ENCODE measurements at places on chromosomes 12 and 14. TPM values are rescaled to one million over a fixed set of nuclear protein-coding genes. Genes with fewer than 3 reads are reported as not detected.
A peak's percentile ranks its signal among the peaks of the same experiment; 100 is the strongest.

DNA sequence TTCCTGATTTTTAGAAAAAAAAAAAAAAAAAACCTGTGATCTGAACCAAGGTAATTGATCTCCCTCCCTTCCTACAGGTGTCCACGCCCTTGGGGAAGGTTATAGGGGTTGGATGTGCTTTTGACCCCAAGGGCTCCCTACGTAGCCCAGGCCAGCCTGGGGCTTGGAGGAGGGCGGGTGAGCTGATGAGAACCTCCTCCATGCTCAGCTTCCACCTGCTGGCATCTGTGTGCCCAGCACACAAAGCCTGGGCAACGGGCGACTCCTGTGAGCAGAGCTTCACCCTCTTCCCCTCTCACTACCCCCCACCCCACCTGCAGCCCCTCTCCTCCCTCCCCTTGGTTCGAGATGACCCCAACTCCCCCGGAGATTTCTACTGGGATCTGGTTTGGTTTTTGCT is 25.3 kb upstream of the INF2 start:
- peaks cover 6% of the 10 kb centered on the region for H3K4me1 ChIP-seq
- peaks cover 7% of the 10 kb centered on the region for H3K27me3 ChIP-seq
- H3K4me3 ChIP-seq, result no peak overlapping the region
- no peak for DNase-seq
- no peak overlapping the region for H3K27ac ChIP-seq
- H3K36me3 ChIP-seq, result peaks cover 10% of the 10 kb centered on the region

DNA sequence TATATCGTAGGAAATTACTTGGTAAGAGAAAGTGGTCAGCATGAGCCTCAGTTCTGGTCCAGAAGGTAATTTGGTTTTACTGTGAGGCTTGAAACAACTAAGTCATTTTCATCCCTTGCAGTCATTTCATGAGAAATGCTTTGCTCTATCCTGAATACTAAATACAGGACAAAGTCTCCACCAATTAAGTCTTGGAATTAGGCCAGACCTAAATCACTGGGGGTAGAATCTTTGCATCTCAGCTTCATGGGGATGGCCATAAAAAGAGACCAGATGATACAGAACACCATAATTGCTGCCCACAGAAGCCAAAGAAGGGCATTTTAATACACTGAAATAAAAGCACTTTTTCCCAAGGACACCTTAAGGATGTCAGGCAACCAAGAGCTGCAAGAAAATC is 277.9 kb upstream of the DCN start:
- H3K36me3 ChIP-seq, result no peaks in the 10 kb centered on the region
- H3K27me3 ChIP-seq, result no peaks in the 10 kb centered on the region
- H3K27ac ChIP-seq, result no peak overlapping the region
- no peak overlapping the region for H3K4me3 ChIP-seq
- DNase-seq, result no peak

DNA sequence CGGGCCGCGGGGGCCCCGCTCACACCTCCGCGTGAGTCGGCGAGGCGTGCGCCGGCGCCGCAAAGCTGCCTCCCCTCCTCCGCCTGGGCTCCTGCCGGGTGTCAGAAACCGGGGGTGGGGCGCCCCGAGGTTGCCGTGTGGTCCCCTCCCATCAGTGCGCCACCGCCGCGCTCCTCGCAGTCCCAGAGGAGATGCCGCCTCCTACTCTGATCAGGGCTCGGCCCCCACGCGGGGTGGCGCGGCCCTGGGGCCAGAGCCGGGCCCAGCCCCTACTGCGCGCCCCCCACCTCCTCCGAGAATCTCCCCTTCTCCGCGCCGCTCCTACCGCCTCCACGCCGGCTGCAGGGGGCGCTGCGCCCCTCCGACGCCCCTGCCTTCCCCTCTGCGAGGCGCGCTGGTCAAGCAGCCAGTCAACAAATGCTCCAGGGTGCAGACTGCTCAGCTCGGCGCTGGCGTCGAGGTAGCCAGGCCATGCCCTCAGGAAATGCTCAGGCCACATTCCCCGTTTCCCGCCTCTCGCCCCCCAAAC is 467 bp upstream of the JAG2 start:
- peak; percentile 86 for DNase-seq
- H3K27ac ChIP-seq, result no peak overlapping the region
- peaks cover 9% of the 10 kb centered on the region for H3K4me1 ChIP-seq
- H3K27me3 ChIP-seq, result peaks cover 11% of the 10 kb centered on the region

GRCh38 chr12:79522989-79523386 is 167.8 kb downstream of the PAWR start:
- peaks cover 2% of the 10 kb centered on the region for H3K27me3 ChIP-seq
- H3K36me3 ChIP-seq, result no peaks in the 10 kb centered on the region
- no peak for DNase-seq
- H3K27ac ChIP-seq, result no peak overlapping the region
- no peaks in the 10 kb centered on the region for H3K4me1 ChIP-seq

- no peaks in the 10 kb centered on the region for H3K4me1 ChIP-seq
- no peak overlapping the region for H3K4me3 ChIP-seq
- peaks cover 12% of the 10 kb centered on the region for H3K36me3 ChIP-seq
- H3K27ac ChIP-seq, result no peak overlapping the region
- peaks cover 1% of the 10 kb centered on the region for H3K27me3 ChIP-seq
- no peak for DNase-seq
These were observed 68.6 kb upstream of the RESF1 start for GRCh38 chr12:31890295-31891285.

DNA sequence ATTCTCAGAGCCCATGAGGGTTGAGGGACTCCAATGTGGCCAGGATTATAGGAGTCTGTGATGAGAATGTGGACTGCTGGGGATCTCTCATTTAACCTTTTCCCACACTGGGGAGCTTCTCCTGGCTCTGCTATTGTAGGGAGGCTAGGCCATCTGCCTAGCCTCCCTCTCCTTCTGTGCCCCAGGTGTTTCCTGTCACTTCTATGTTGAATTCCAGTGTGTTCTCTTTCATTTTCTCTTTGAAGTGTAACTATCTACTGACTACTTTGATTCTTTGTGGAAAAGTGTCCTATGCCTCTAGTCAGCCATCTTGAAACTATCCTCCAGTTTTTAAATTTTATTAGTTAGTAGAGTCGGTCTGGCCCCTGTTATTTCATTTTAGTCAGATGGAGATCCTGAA is 53.4 kb upstream of the ABCD2 start:
- peaks cover 5% of the 10 kb centered on the region for H3K27me3 ChIP-seq
- H3K4me1 ChIP-seq, result no peaks in the 10 kb centered on the region
- no peak for DNase-seq

DNA sequence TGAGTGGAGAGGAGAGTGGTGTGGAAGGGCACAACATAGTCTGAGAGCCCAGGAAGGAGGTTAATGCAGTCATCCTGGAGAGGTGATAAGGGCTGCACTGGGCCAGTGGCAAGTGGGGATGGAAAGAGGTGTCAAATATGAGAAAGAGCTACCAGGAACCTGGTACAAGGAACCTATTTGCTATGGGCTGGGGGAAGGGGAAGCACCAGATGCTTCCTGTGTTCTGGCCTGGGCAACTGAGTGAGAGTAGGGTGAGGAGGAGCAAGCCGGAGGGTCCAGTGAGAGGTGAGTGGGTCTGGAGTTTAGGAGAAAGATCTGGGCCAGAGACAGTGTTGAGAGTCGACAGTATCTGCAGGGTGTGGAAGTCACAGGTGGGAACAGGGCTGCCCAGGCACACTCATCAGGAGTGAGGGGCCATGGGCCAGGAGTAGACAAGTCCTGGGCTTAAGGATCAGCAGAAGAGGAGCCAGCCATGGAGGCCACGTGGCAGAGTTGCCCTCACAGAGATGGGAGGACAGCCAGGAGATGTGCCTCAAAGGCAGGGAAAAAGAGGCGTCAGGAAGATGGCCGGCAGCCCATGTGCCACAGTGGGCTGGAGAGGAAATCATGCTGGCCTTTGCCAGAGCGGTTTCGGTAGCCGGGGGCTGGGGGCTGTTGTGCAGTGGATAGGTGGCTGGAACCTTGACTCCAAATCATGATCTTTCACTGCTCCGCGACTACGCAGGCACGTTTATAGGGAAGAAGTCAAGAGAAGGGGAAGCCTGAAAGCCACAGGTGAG is 2.9 kb upstream of the AQP6 start:
- H3K27me3 ChIP-seq, result no peaks in the 10 kb centered on the region
- no peak overlapping the region for H3K4me3 ChIP-seq
- no peak for DNase-seq
- H3K4me1 ChIP-seq, result peaks cover 13% of the 10 kb centered on the region
- H3K36me3 ChIP-seq, result no peaks in the 10 kb centered on the region

DNA sequence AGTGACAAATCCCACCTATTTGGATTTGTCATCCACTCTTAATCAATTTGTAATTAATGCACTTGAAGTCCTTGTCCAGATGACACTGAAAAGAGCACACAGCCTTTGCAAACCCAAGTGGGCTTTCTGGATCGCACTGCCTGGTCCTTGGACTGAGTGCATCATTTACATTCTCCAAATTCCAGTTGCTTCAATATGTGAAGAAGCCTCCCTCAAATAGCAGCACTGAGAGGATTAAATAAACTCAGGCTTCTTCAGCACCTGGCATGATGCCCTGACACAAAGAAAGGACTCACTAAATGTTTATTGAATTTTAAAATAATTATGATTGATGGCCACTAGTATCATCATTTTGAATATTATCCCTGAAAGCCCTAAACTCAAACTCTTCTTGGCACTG is 496.5 kb downstream of the VRK1 start:
- no peak overlapping the region for H3K4me3 ChIP-seq
- H3K4me1 ChIP-seq, result no peaks in the 10 kb centered on the region
- no peaks in the 10 kb centered on the region for H3K36me3 ChIP-seq
- DNase-seq, result no peak
- H3K27ac ChIP-seq, result no peak overlapping the region
- no peaks in the 10 kb centered on the region for H3K27me3 ChIP-seq

CARMIL3 gene
- 108 TPM for total RNA-seq

BCL11B gene
- 2.6 TPM for total RNA-seq
